T-cell (primary cell): ENCODE measurements at places on chromosomes 7 and 10. TPM values are rescaled to one million over a fixed set of nuclear protein-coding genes. Genes with fewer than 3 reads are reported as not detected.

DNA sequence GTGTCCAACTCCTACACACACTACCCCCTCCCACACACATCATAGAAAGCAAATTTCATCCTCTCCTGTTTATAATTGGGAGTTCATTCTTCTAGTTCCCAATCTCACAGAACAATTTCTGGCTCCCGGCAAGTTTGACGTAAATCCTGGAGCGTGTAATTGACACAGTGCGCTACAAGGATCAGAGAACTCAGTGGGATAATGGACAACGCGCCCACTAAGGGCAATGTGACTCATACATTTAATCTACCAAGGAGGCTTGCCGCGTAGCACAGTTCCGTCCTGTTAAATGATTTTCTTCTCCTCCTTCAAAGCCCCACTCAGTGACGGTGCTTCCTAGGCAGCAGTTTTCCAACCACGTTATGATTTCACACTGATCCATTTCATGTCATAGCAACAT, 277.6 kb downstream of the SFMBT2 start:
- no peak for DNase-seq

- no peak for DNase-seq
These were observed 341.1 kb downstream of the PARD3 start for GRCh38 chr10:34474009-34474376.

DNA sequence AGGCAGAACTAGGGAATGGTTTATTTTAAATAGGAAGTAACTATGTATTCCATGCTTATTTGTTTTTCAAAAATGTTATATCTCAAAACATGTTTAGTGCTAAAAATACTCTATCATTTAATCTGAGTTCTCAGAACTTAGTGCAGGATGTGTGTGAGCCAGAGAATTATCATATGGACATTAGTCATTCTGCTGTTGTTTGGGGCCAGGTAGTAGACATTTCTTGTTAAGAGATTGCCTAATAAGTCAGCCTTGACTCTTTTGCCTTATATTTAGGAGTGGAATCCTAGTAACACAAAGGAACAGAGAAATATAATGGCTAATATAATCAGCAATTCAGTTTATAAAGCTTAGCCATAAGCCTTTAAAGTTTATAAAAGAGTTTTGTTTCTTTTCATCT, 149.8 kb downstream of the CCSER2 start:
- DNase-seq: no peak

DNA sequence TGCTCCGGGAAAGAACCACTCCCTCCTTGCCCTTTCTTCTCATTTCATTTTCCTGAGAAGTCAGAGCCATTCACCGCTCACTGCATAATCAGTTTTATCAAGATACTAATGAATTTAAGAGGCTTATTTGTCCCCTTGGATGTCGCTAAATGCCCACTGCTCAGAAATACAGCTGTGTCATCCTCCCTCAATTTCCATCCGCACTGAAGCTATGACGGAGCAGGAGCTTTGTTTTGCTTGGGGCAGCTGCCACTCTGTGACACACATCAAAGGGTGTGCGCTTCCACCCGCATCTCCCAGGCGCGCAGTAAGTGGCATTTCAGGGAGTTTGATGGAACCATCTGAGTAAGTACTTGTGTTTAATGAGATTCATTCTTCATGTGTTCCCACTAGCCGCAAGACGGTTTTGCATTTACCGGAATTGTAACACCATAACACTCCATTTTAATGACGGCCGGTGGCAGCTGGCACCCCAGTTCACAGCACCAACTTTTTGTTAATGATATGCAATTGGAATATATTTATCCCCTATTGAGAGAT, 103.8 kb upstream of the PARD3 start:
- DNase-seq: no peak

DNA sequence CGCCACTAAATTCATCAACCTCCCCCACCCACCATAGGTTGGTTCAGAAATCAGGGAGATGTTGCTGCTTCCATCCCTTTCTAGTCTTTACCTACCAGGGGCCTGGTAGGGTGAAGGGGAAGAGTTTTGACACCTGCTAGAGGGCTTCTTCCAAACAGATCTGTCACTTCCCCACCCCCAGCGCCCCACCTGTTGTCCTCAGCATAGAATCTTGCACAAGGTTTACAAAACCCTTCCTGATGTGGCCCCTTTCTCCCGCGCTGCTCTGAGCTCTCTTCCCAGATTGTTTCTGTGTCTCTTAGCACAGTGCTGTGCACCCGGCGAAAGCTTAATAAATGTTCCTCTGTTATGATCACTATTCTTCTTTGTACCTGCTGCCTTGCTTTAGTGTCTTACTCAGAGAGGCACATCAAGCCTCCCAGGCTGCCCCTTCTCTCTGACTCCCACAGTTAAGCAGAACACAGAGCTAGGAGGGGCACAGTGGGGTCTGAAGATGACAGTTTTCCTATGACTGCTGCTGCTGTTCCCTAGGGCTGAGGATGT, 11.2 kb upstream of the C10orf95 start:
- DNase-seq: no peak

DNA sequence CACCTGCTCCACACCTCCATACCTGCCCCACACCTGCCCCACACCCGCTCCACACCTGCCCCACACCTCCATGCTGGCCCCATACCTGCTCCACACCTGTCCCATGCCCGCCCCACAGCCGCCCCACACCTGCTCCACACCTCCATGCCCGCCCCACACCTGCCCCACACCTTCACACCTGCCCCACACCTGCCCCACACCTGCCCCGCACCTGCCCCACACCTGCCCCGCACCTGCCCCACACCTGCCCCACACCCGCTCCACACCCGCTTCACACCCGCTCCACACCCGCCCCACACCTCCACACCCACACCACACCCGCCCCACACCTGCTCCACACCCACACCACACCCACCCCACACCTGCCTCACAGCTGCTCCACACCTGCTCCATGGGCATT, 53.0 kb downstream of the PARP12 start:
- DNase-seq: no peak

DNA sequence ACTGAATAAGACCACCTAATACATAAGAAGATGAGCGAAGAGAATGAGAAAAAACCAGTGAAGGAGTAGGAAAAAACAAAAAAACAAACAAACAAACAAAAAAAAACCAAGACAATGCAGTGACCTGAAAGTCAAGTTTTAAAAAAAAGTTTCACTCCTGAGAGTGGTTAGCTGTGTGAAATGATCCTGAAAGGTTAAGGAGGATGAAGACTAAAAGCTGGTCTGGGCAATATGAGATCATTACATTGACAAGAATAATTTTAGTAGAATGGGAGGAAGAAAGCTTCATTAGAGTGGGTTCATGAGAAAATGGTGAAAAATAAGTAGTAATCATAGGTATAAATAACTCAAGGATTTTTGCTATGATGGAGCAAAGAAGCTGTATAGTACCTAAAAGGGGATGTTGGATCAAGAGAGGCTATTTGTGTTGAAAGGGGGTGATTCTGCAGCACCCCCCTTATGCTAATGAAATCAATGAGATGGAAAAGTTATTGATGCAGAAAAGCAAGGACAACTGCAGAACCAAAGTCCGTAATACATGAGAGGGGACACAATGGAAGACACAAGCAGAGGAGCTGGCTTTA, 80.2 kb downstream of the KMT2C start:
- no peak for DNase-seq

- no peak for DNase-seq
These were observed 24.9 kb upstream of the FAM180A start for GRCh38 chr7:135773464-135773863.

DNA sequence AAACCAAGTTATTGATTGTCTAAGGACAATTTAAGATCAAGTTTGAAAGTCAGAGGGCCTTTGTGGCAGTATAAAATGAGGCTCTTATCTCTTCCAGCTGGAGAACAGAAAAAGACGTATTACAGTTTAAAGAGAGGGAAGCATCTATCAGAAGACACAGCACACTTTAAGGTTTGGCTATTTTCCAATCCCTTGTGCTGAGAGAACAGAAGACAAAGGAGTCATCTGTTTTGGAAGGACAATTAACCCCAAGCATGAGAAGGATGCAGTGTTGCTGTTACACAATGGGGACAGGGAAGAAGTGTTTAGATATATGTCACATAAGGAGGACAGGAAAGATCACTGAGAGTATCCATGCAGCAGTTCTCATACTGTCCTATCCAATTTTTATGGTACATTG, 1224.2 kb upstream of the SORCS1 start:
- no peak for DNase-seq

DNA sequence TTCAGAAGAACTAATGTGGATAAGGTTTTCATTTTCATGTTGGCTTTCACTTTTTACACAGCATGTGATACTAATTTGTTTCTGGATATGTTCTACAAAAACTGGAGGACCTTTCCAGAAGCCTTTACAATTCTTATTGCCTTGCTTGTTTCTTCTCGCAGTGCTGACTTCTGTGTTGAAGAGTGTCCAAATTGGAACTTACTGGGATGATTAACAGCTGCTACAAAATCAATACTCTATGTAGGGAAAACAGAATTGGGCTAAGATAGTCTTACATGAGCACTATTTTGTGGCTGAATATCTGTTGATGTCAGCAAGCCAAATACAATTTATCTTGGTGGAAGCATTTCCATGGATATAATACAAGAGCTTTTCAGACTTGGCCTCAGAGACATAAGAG, 351.2 kb downstream of the DGKB start:
- no peak for DNase-seq

DNA sequence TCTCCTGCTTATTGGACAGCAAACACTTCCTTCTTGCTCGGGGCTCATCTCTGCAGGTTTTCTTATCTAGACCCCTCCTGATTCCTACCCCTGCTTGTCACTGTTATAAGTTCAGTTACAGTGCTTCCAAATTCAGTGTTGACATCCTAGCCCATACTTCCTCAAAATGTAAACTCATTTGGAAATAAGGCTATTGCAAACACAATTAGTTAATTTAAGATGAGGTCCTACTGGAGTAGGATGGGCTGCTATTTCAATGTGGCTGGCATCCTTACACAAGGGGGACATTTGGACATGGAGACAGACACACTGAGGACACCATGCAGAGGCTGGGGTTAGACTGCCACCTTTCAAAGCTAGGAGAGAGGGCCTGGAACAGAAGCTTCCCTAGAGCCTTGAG, 85.2 kb upstream of the NPVF start:
- DNase-seq: no peak

GRCh38 chr10:112382515-112383235, 8.8 kb downstream of the ACSL5 start:
- DNase-seq: no peak

DNA sequence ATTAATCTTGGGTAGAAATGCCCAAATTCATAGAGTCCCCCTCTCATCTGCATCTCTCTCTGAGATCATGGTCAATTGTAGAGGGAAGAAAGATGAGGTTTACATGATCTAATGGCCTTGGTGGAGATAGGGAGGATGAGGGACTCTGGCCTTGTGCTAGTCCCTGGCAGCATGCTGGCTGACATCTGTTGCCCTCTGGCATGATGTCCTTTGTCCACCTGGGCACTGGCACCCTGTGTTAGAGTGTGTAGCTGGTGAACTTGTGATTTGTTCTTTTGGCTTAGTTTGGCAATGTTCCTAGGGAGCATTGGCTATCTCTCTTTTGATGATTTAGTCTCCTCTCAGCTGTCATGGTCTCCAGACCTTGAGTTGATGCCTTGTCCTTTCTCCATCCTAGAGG, 103.2 kb downstream of the DYNC1I1 start:
- no peak for DNase-seq

GRCh38 chr7:90603346-90603745, 7.2 kb downstream of the CDK14 start:
- no peak for DNase-seq

Gene NRG3
- total RNA-seq: not detected

DNA sequence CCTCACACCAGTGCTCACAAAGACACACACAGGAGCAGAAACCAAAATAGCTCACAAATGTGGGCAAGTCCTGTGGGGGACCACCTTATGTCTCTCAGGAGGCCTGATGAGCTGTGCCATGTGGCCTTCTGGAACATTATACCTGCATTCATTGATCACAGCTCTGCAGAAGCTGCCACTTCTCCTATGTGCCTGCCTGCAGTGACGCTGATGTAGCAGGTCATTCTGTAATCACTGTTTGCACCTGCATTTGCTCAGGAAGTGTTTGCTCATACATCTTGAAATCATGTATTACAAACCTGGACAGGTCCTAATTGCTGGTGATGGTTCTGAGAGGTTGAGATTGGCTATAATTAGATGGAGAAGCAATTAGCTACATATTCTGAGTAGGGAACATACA, 310.2 kb downstream of the AUTS2 start:
- no peak for DNase-seq

- DNase-seq: no peak
These were observed 28.7 kb downstream of the INSIG1 start for GRCh38 chr7:155326385-155326784.

- DNase-seq: no peak
These were observed 456.7 kb downstream of the LRMDA start for GRCh38 chr10:75887992-75888680.

DNA sequence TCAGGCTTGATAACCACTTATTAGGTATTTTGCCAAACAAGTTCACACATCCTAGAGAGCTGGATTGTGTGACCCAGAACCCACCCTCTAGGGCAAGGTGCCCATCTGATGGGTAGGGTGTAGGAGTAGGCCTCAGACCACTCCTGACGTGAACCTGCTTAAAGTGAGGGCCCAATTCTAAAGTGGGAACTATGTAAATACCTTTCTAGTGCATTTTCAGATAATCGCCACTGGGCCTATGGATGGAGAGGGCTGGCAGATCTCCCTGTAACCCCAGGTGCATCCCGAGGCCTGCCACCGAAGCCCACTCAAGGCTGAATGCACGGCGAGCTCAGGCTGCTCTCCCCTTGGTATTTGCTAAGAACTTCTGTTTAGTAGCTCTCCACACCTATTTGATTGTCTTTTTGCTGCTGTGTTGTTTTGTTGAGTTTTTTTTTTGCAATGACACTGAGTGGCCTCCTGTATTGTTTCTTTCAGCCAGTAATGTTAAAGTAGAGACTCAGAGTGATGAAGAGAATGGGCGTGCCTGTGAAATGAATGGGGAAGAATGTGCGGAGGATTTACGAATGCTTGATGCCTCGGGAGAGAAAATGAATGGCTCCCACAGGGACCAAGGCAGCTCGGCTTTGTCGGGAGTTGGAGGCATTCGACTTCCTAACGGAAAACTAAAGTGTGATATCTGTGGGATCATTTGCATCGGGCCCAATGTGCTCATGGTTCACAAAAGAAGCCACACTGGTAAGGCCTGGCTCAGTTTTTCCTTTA, 71.7 kb downstream of the IKZF1 start:
- DNase-seq: no peak

- DNase-seq: no peak
These were observed 569 bp upstream of the NPTX2 start for GRCh38 chr7:98616381-98617050.

GRCh38 chr7:44097064-44097932, 6.8 kb upstream of the AEBP1 start:
- no peak for DNase-seq

GRCh38 chr10:79230328-79230830, 116.9 kb upstream of the PPIF start:
- DNase-seq: no peak
